ENCODE measurements at places on chromosomes 4 and X. TPM values are rescaled to one million over a fixed set of nuclear protein-coding genes. Genes with fewer than 3 reads are reported as not detected.
A peak's percentile ranks its signal among the peaks of the same experiment; 100 is the strongest.

DNA sequence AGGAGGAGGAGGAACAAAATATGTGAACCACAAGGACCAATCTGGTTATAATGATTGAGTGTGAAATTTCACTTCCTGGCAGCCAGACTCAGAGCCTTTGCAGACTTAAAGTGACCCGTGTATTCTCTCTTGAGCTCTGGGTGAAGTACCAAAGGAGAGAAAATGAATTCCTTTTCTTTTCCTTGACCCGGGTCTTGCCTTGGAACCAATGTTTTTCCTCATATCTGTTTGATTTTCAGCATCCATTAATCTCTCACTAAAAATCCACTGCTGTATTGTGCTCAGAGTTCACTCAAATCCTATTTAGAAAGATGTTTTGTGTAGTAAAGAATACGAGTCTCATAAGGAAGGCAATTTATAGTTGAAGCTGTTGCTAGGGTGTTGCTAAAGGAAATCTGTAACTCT lies 78.3 kb upstream of the C1QTNF7 start:
- DNase-seq = no peak

GRCh38 chr4:10333942-10334341 lies 123.3 kb downstream of the ZNF518B start:
- peak; percentile 43 for DNase-seq

- peak; percentile 71 for DNase-seq
These were observed 62.4 kb downstream of the TMEM165 start for GRCh38 chr4:55458164-55458563.

DNA sequence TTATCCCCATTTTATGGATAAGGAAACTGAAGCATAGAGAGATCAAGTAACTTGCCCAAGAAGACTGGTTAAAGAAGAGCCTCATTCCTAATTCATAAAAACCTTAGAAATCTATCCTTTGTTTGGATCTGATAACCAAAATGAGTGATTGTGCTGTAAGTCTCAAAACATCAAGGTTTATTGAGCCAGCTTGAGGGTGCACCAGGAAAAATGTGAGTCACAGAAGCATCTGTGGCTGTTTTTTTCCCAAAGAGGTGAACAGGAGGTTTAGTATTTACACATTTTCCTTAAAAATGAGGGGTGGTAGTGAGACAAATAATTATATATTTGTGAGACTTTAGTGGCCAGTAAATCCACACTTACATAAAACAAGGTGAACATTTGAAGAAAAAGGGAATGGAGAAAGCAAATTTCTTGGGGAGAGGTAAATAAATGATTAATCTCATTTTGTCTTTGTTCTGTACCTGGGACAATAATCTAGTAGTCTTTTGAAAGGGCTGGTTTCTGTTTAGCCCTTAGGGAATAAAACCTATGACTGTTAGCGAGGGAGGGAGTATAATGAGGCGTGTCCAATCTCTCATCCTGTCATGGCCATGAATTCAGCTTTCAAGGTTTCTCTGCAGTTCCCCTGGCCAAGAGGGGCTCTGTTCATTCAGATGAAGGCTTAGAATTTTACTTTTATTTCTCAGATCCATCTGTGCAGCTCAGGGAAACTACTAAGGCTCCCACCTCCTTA lies 12.2 kb upstream of the FMR1 start:
- DNase-seq = no peak

DNA sequence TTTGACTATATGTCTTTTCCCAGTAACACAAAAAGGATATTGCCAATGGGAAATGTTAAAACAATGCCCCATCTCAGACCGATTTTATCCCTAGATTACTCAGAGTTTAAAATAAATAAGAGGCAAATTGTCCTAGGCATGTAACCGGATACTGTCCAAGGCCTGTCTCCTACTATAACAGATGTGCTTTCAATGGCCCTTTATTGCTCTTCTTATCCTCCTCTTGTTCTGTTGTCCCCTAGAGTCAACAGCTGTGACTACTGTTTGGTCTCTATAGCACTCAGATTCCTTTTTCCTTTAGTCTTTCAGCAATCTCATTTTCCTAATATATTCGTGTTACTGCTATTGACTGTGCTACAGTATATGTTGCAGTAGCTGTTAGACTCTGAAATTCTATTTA lies 66.8 kb upstream of the PLS3 start:
- DNase-seq = no peak

DNA sequence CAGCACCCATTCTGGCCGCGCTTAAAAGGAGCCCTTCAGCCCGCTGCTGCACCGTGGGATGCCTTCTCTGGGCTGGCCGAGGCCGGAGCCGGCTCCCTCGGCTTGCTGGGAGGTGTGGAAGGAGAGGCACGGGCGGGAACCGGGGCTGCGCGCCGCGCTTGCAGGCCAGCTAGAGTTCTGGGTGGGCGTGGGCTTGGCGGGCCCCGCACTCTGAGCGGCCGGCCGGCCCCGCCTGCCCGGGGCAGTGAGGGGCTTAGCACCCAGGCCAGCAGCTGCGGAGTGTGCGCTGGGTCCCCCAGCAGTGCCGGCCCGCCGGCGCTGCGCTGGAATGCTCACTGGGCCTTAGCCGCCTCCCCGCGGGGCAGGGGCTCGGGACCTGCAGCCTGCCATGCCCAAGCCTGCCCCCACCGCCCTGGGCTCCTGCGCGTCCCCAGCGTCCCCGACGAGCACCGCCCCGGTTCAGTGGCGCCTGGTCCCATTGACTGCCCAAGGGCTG lies 111.3 kb downstream of the PCDH18 start:
- DNase-seq = no peak

- DNase-seq = no peak
These were observed 1603.0 kb upstream of the TENM3 start for GRCh38 chr4:180640193-180640592.

GRCh38 chrX:7119950-7120877 lies 27.3 kb upstream of the STS start:
- peak; percentile 52 for DNase-seq

- no peak for DNase-seq
These were observed 51.2 kb downstream of the HMX1 start for GRCh38 chr4:8820178-8821102.

- DNase-seq = no peak
These were observed 252.6 kb downstream of the ANKRD50 start for GRCh38 chr4:124459941-124460310.

GRCh38 chr4:170657761-170658160 lies 568.0 kb upstream of the AADAT start:
- no peak for DNase-seq

GRCh38 chr4:62640296-62640695 lies 1440.2 kb downstream of the ADGRL3 start:
- DNase-seq = peak; percentile 32

DNA sequence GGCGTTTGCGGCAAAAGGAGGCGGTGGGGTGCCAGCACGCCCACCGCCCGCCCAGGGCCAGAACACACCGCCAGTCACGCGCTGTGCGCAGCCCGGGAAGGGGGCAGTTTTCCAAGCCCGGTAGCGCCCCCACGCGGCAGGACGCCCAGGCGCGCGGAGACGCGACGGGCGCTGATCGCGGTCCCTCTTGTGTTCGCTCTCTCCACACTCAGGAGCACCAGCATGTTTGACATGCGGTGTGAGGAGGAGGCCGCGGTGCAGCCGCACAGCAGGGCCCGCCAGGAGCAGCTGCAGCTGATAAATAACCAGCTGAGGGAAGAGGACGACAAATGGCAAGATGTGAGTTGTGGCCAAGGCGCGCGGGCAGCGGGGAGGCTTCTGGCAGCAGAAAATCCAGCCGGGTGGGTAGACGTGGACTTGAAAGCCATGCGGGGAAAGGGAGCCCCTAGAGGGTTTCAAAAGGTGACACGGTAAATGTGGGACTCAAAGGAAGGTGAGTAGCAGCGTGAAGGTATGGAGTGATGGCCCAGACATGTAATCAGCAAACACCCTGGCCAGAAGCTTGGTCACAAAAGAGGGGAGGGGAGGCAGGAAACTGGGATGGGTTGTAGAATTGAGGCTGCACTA lies 104.1 kb downstream of the PHOX2B start:
- no peak for DNase-seq

GRCh38 chr4:153295131-153295755 lies 49.2 kb upstream of the MND1 start:
- no peak for DNase-seq

GRCh38 chr4:90689739-90690138 lies 562.5 kb downstream of the CCSER1 start:
- DNase-seq = peak; percentile 25

DNA sequence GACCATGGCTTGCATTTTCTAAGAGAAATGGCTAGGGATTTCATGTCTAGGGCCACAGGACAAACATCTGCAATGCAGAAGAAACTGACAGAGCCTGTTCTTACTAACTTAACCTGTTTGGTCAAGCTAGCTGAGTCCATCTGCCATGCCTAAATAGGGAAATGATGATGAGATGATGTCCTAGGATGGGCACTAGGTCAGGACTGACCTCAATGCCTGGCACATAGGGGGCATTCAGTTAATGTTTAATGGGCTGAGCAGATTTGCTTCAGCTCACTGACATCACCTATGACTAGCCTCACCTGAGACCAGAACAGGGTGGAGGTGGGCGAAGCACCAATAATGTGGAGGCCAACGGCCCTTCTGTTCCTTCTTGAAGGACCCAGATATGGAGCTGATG lies 174.2 kb upstream of the SCML1 start:
- no peak for DNase-seq

DNA sequence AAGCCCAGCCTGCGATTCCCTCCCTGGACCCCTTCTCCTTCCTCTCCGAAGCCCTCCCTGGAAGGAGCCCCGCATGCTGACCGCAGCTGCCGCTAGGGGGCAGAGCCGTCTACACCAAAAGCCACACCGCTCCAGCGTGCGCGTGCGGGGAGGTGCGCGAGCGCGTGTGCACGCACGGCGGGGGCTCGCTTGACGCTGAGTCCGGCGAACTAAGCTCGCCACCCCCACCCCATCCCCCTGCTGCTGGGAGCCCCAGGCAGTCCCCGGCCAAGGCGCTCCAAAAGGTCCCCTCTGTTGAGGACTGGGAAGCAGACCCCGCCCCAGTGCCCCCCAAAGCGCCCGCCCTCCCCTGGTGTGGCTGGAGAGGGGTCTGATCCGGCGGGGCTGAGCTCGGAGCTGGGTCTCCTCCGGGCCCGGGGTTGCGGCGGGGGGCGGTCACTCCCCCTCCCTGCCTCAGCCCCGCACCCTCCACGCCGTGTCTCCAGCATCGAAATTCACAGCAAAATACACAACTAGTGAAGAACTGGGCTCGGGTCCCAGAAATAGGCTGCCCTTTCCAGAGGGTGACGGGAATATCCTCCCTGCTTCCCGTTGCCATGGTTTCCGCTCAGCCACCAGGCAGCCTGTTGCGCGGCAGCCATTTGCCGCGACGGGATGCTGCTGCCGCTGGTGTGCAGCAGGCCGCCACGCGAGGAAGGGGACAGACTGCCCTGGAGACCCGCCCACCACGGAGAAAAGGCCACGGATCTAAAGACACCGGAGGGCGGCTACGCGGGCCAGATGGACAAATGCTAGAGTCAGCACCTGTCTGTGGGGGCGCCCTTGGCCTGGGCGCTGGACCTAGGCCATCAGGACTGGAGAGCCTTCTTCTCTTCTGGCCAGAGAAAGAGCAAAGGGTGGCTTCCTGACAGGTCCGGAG lies 11.2 kb upstream of the CCNQ start:
- peak; percentile 61 for DNase-seq

- no peak for DNase-seq
These were observed 50.2 kb downstream of the UGT2B28 start for GRCh38 chr4:69330345-69331047.

GRCh38 chr4:37852376-37852775 lies 25.9 kb downstream of the PGM2 start:
- DNase-seq = no peak

DNA sequence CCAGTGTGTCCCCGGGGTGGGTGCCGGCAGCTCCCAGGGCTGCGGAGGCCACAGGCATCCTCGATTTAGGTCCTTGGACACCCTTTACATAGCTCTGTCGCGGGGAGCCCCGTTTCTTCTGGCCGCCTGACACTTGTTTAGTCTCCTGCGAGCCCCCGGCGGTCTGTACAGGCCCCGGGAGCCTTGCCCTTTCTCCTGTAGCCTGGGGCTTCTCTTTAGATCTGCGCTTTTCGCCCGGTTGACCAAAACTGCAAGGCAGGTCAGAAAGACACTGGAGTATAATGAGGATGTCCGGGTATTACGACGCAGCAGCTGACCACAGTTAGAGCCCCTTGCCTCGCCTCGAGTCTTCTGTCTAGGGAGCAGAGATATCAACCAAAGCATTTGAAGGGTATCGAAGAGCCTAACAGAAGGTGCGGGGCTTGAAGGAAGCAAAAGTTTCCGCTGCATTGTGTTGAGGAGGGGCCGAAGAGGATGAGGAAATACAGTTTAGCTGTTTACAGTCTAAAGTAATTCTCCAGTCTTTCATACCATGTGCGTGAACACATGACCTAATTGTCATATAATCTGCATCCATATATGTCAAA lies 479 bp downstream of the BRCC3 start:
- DNase-seq = peak; percentile 5

DNA sequence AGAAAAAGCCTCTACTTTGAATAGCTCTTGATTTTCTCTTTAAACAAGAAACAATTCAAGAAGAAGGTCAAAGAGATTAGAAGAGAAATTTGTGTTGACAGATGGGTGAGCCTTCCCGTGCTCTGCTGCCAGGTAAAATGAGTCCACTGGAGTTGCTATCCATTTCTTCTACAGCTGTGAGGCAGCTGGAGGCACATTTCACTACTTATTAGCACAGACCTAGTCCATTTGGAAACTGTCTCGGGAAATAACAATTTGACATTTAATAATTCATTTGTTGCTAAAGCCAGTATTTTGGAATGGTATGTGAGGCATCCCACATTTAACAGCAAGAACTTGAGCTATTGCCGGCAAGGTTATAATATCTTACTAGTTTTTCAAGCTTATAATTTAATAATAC lies 396.8 kb upstream of the GRIA3 start:
- DNase-seq = no peak

- peak; percentile 32 for DNase-seq
These were observed 21.0 kb downstream of the MAOA start for GRCh38 chrX:43676971-43677572.

GRCh38 chr4:77151241-77151640 lies 5.8 kb upstream of the CCNG2 start:
- DNase-seq = no peak

GRCh38 chr4:113094802-113095201 lies 45.3 kb downstream of the ANK2 start:
- DNase-seq = peak; percentile 22

GRCh38 chr4:184215709-184216328 lies 1.9 kb downstream of the ENPP6 start:
- DNase-seq = no peak

FAM9B gene
- 0.40 TPM for total RNA-seq

TBL1X gene
- 15.0 TPM for total RNA-seq

LIAS gene
- 21.6 TPM for total RNA-seq

DNAAF6 gene
- not detected for total RNA-seq

GCNA gene
- 3.4 TPM for total RNA-seq

CT47B1 gene
- total RNA-seq = not detected

MGARP gene
- not detected for total RNA-seq

GUCY1A1 gene
- total RNA-seq = not detected

NXF2B gene
- total RNA-seq = not detected

COL4A5 gene
- total RNA-seq = 122 TPM

EXOC1 gene
- 39.5 TPM for total RNA-seq

CENPVL3 gene
- total RNA-seq = not detected

CFAP47 gene
- not detected for total RNA-seq

CT45A1 gene
- not detected for total RNA-seq

FAM53A gene
- total RNA-seq = 6.6 TPM

ANXA3 gene
- 260 TPM for total RNA-seq

KCNIP4 gene
- 0.91 TPM for total RNA-seq

MAGEB10 gene
- not detected for total RNA-seq
